ENCODE measurements at places on chromosomes 6 and 20.

DNA sequence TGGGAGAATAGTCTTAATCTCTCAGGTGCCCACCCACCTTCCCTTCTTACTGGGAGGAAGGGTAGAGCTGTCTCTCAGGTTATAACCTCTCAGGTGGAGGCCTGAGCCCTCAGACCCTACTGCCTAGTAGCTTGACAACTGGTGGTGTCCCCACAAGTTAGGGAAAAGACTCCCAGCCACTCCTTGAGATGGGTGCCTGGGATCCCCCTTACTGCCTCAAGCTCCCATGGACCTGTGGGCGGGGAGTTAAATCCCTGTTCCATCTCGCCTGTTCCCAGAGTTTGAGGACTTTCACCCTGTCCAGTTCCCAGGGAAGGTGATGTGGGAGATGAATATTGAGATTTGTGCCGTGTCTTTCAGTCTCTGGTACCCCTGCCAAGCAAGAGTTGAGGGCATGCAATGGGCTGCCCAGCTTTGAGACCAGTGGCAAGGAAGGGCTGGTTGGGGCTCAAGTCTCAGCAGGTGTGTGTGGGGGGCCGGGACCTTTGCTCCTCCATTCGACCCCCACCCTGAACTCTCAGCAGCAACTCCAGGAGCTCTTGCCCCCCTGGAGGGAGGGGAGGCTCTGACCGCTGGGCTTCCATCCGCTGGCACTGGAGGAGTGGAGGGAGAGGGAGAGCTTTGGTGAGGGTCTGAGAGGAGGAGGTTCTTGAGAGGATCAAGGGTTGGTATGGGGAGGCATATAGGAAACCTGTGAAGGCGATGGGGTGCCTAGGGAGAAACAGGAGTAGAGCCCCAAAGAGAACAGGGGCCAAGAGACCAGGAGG lies 1.1 kb upstream of the PBX2 start:
- no peak for DNase-seq

DNA sequence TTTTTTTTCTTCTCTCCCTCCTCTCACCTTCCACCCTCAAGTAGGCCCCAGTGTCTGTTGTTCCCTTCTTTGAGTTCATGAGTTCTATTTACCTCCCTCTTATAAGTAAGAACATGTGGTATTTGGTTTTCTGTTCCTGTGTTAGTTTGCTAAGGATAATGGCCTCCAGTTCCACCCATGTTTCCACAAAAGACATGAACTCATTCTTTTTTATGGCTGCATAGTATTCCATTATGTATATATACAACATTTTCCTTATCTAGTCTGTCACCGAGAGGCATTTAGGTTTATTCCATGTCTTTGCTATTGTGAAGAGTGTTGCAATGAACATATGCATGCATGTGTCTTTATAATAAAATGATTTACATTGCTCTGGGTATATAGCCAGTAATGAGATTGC lies 147.9 kb downstream of the PDE7B start:
- DNase-seq, result no peak

DNA sequence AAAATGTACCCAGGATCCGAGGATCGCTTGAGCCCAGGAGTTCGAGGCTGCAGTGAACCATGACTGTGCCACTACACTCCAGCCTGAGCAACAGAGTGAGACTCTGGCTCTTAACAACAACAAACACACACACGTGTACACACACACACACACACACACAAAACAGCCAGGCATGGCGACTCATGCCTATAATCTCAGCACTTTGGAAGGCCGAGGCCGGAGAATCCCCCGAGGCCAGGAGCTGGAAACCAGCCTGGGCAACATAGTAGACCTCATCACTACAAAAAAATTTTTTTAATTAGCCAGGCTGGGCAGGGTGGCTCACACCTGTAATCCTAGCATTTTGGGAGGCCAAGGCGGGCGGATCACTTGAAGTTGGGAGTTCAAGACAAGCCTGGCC lies 23.3 kb upstream of the ARFGEF2 start:
- peak; percentile 52 for DNase-seq

GRCh38 chr6:87633851-87634250 lies 43.9 kb downstream of the ORC3 start:
- no peak for DNase-seq

GRCh38 chr6:96301781-96302180 lies 219.8 kb upstream of the UFL1 start:
- no peak for DNase-seq

GRCh38 chr6:6390849-6391602 lies 70.6 kb upstream of the F13A1 start:
- no peak for DNase-seq

GRCh38 chr6:11161031-11161956 lies 49.8 kb upstream of the ERVFRD-1 start:
- DNase-seq, result peak; percentile 54

- DNase-seq, result peak; percentile 58
Measured at GRCh38 chr6:5422321-5422915, 161.1 kb downstream of the FARS2 start.

- no peak for DNase-seq
Measured at GRCh38 chr6:118163542-118163941, 256.5 kb downstream of the SLC35F1 start.

DNA sequence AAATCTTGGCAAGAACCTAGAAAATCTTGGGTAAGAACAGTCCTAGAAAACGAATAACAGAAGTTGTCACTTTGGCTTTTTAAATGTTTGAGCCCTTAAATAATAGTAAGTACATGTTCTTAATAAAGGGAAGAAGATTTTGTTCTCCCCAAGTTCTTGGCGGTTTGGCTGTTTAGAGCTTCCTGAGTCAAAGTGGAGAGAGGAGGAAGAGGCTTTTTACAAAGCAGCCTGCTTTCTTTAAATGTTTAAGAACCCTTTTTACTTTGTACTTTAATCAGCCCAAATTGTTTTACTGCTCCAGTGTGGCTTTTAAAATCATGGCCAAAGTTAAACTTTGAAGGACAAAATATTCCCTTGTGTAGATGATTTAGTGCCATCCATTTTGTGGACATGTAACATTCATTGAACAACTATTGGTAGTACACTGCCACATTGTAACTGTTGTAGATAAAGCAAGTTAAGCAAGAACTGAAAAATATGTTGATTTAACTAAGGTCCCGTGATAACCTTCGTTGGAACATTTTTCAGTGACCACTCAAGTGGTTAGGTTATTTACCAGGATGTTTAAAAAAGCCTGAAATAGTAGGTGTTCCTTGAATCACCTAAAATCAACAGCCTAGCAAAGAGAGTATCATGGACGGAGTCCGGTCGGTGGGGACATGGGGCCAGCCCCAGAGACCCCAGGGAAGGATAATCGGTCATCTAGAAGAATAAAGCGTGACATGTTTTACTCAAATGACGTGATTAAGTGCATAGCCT lies 2.4 kb downstream of the AMD1 start:
- no peak for DNase-seq

DNA sequence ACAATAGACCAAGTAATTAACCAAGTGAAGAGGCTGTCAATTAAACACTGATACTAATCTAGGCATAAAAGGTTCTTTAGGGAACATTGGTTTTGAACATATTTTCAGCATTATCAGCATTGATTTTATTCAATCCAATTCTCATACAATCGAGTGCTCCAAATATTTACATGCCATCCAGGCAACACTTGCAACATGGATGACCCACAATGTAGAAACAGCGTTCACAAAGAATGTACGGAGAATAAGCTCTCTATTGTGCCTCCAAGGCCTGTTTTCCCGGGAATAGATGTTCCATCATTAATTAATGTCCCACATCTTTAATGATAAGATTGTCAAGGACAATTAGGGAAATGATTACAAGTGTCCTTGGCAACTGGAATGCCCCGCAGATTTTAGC lies 117.4 kb downstream of the RFX6 start:
- no peak for DNase-seq

DNA sequence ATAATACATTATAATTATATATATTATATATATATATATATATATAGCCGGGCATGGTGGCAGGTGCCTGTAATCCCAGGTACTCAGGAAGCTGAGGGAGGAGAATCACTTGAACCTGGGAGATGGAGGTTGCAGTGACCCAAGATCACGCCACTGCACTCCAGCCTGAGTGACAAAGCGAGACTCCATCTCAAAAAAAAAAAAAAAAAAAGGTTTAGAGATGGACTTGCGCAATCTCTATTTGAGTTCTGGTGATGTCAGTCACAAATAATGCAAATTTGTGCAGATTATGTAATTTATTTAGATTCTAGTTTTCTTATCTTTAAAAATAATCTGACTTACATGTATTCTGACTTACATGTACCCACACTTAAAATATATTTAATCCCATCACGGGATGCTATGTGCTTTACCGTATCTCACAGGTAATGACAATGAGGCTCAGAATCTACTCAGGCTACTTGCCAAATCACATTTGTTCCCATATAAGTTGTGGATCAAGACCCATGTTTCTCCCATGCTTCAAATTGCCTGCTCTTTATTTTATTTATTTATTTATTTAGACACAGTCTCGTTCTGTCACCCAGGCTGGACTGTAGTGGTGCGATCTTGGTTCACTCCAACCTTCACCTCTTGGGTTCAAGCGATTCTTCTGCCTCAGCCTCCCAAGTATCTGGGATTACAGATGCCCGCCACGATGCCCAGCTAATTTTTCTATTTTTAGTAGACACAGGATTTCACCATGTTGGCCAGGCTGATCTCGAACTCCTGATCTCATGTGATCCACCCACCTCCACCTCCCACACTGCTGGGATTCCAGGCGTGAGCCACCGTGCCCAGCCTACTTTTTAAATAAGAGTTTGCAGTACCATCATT lies 7.6 kb upstream of the UST start:
- no peak for DNase-seq

Data from EH (cell line).